ENCODE measurements at places on chromosomes 2 and 18.

- no peak for DNase-seq
Measured at GRCh38 chr2:23615216-23616020, 230.4 kb downstream of the KLHL29 start.

DNA sequence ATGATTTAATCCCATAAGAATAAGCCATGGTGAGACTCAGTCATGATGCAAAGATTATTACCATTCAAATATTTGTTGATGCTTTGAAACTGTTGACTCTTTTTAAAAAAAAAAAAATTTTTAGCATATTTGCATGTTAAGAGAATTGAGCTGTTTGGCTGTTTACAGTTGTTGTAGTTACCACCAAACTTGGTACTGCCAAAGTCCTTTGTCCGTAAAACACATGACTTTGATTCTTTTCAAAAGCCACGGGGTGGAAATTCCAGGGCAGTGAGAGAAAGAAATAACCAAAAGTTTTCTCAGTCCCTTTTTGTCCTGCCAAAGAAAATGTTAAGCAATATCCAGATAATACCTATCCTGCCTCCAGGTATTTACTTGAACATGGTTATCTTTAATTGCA is 474.8 kb downstream of the METTL4 start:
- no peak for DNase-seq

GRCh38 chr2:148458171-148458570 is 186.4 kb upstream of the EPC2 start:
- no peak for DNase-seq

GRCh38 chr18:10514082-10514481 is 11.7 kb upstream of the NAPG start:
- DNase-seq, result no peak

- DNase-seq, result no peak
Measured at GRCh38 chr18:22601481-22601880, 183.8 kb upstream of the CTAGE1 start.
